Fibroblast of pulmonary artery (primary cell): ENCODE measurements at places on chromosomes 3 and 15.

- DNase-seq = peak; percentile 70
These were observed at the start of gene NEO1 for GRCh38 chr15:73051807-73052652. TSS of gene NEO1 (plus strand) at chr15:73052463. CDS start at chr15:73052676, 213 bp downstream.

GRCh38 chr15:86016750-86017149 lies 62.9 kb upstream of the AGBL1 start:
- DNase-seq = no peak

DNA sequence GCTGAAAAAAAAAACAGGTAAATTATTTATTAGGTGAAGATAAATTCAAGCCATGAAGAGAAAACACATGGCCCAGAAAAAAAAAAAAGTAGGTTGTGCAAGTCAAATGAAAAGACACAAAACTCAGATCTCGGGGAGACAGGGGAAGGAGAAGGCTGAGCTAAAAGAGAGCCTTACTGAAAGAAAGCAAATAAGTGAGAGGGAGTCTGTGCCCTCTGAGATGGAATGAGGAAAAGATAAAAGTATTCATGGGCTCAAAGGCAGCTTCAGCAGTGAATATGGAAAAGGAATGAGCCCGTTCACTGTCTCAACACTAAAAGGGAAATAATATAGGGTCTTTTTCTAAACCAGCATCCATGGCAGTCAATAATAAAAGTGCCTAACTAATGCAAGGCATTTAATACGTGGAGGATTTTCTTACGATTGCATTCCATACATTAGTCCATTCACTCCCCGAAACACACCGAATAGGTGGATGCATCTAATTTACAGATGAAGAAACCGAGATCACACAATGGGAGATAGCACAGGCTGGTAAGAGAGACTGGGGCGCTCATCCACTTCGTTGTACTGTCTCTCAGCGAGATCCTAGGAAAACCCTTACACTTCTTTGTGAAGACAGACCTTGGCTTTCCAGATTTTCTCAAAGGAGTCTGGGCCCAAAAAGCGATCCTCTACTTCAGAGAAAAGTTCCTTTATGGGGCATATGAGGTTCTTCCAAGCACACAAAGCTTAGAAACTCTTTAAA lies 1.1 kb downstream of the TFDP2 start:
- DNase-seq = no peak

GRCh38 chr3:11077466-11077865 lies 76.8 kb upstream of the HRH1 start:
- DNase-seq = peak; percentile 72

DNA sequence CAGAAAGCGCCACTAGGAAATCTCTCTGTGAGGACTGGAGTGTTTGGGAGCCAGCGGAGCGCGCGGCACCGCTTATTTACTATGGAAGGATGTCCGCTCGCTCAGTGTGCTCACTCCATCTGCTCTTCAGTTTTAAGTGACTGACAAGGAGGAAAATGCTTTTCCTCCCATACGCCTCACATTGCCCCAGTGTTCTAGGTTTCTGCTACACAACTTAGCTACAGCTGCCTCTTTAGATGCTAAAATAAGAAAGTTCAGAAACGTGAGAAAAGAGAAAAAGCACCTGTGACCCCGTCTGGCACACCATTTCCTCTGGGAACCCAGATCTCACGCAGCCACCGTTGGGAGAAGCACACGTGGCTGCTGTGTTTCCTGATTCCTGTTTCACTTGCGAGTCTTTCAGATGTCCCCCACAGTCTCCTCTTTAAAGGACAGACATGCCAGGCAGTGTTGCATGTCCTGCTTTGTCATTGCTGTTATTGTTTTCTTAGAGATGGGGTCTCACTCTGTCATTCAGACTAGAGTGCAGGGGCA lies 11.7 kb upstream of the MUSTN1 start:
- DNase-seq = no peak

DNA sequence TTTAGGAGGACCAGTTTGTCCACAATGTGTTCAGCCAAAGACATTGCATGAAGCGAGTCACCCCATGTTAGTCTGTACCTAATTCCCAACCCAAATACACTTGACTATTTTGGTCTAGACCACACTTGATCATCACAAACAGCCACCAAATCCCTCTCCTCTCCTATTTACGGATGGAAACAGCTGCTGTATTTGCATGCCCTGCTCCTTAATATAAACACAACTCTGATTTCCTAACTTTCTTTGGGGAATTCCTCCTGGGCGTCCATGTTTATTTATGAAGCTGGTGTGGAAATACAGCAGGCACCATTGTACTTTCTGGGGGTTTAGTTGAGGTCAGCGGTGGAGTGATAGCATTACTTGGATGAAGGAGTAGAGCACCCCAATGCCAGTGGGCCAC lies 235.2 kb downstream of the TLE3 start:
- DNase-seq = peak; percentile 51

GRCh38 chr3:87076946-87077345 lies 86.0 kb upstream of the VGLL3 start:
- peak; percentile 78 for DNase-seq

- DNase-seq = no peak
These were observed 214.3 kb upstream of the SGO1 start for GRCh38 chr3:20400281-20400680.

GRCh38 chr3:122940628-122941086 lies 86.9 kb downstream of the SEMA5B start:
- DNase-seq = peak; percentile 30

DNA sequence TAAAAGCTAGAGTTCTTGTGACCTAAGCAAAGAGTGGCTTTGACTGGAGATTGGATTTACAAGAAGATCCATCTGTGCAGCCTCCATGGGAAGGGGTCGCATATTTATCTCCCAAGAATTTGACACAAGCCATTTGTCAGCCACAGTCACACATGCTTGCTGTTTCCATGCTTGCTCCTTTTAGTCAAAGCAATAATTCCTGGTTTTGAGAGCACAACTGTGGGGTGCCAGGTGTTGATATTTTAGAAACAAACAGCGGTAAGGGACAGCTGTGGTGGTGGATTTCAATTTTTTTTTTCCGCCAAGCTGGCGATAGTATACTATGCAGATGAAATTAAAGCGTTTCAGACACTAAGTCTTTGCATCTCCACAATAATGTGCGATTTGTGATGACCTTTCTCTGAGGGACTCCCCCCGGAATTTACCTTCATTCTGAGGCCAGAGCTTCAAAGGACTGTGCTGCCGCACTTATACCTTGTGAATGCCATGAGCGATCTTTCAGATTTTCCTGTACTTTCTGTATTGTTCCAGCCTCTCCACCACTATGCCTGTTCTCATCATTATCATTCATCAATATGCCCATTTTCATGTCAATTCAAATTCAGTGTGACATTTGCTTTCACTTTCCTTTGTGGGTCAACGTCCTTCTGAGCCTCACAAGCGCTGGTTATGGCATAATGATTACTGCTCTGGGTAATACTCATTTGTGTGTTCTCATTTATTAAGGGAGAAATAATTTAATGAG lies 108.2 kb upstream of the KBTBD8 start:
- no peak for DNase-seq

GRCh38 chr15:28456476-28457395 lies 76.0 kb downstream of the GOLGA8G start:
- no peak for DNase-seq

- no peak for DNase-seq
These were observed 16.4 kb downstream of the PLEKHO2 start for GRCh38 chr15:64858021-64858575.

DNA sequence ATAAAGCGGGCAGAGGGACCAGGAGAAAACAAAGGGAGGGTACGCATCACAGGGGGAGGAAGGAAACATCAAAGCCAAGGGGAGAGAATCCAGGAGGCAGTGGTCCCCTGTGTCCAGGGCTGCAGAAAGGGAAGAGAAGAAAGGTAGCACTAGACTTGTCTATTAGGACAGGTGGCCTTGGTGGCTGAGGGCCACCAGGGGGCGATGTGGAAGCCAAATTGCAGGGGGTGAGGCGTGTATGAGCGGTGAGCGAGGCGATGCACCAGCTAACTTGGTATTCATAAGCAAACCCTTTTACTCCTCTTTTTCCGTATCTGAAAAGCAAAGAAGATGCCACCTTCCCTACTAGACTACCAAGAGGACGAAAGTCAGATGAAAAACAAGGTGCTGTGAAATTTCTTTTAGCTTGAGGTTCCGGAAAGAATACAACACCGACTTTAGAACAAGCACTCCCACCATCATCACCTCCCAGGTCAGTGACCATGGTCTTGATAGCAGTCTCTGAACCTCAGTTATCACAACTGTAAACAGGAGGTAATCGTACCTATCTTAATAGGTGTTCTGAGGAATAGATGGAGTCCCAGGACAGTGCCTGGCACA lies 654.4 kb upstream of the ADAMTS9 start:
- peak; percentile 60 for DNase-seq

DNA sequence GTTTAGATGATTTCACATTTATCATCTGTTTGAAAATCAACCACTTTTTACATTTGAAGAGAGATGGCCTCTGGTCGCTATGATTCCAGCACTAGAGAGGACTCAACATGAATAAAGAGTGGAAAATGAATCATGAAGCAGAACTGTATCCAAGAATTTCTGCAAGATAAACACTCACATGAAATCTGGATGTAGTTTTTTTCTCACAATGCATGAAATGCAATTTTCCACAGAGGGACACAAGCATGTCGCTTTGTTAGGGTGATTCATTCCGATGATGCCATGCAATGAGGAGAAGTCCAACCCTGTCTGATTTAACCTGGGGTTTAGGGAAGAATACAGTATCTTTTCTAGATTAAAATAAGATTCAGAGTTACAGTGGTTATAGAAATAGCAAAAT lies 50.4 kb upstream of the ADCY5 start:
- peak; percentile 45 for DNase-seq

GRCh38 chr3:161559177-161559998 lies 62.8 kb downstream of the OTOL1 start:
- DNase-seq = peak; percentile 59

- DNase-seq = no peak
These were observed 22.0 kb downstream of the SLC15A2 start for GRCh38 chr3:121916189-121916588.

GRCh38 chr3:68448510-68449383 lies 483.6 kb downstream of the TAFA4 start:
- DNase-seq = no peak

- DNase-seq = no peak
These were observed 36.2 kb downstream of the GLB1 start for GRCh38 chr3:33060609-33061337.

DNA sequence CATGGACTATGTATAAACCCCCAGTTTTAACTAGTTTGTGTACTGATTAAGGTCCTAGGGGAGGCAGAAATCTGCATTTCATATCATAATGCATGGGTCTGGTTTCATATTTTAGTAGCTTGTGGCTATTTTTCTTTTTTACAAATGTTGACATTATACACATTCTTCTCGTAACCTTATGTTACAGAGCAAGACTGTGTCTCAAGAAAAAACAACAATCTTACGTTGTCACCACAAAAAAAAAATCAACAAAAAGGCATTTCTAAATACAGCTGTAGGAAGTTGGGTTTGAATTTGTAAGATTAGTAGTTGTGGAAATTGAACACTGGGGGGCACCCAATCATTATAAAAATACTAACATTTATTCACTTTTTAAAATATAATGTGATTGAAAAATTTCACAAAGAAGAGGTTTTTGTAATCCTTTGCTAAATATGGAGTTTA lies 17.9 kb downstream of the SERP1 start:
- peak; percentile 58 for DNase-seq
